ENCODE measurements at places on chromosomes 1 and 21.
A peak's percentile ranks its signal among the peaks of the same experiment; 100 is the strongest.

- DNase-seq, result peak; percentile 44
These were observed 1.0 kb upstream of the PPIE start for GRCh38 chr1:39737546-39738169.

DNA sequence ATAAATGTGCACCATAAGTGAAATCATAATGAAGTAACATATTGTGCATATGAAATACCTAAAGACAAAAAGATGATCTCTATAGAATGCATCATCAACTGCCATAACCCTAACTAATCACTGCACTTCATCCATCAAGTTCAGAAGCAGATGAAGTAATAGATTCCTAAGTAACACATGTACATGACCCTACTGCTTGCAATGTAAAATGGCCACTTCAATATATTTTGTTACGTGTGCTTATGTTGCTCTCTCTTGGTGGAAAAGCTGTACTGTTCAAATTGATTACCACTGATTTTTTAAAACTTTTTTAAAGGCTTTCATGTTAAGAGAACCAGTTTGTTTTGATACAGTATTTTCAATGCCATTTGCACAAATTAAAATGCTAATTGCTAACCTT, 141.8 kb downstream of the TTLL7 start:
- peak; percentile 68 for DNase-seq

DNA sequence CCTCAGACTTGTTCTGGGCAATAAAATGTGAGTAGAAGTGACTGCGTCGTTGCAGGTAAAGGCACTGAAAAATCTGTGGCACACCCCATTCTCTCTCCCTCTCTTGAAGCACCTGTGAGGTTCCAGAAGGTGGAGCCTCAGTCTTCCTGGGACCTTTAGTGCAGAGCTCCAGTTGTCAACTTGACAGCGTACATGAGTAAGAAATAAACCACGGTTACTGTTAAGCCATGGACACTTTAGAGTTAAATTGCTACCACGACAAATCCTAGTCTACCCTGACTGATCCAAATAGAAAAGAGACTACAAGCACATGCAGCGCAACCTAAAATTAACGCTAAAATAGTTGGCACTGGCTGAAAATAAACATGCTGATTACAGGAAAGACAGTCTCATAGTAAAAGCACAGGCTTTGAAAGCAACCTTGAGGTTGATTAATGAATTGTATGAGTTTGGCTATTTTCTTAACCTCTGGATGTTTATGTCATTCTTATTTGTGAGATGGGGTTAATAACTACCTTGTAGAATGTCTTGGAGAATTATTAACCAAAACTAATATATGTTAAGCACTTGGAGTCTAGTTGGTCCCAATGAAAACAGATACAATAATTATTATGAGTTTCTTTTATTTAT, 93.0 kb upstream of the PLPPR4 start:
- DNase-seq, result no peak

DNA sequence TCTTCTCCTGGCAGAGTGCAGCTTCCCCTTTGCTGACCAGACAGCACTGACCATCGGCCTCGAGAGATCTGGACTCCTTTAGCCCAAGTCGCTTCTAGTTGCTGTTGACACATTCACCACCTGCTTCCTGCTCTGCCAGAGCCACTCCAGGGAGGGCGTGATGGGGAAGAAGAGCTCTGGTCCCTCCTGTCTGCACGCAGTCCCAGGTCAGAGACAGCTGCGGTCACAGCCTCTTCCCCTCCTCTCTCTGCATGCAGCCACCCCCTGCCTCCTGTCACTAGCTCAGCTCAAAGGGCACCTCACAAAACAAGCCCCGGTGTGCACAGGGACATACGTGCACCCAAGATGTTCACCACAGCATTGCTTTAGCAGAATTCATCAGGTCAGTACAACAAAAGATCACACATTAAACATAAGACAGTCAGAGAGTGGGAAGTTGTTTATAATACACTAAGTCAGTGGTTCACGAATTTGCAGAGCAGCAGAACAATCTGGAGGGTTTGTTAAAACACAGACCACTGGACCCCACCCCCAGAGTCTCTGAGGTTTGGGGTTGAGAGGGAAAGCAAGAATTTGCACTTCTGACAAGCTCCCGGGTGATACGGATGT, 132.9 kb downstream of the SYF2 start:
- DNase-seq, result no peak

DNA sequence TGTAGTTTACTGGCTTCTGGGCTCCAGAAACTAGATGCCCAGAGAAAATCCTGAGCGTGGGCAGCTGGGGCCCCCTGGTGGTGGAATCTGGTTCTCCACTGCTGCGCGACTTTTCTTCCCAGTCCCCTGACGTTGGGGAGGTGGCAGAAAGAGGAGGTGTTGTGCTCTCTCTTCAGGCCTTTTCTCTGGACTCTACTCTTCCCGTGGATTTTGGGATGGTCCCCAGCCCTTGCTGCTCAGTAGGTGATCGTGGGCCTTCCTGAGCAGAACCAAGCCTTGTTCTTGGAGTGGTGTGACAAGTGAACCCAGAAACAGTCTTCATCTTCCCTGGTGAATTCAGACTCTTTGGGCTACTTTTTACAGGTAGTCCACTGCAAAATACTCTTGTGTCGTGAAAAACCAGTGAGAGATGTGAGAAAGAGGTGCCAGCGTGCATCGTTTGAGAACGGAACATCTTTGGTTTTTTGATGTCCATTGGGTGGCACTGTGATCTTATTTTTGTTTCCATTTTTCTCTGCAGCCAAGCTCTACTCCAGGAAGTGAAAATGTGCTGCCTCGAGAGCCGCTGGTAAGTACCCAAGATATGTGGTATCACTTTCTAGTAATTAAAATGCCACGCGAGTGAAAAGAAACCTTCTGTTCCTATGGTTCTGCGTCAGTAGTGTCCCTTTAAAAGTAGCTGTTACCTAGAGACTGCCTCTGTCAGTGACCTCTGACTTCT, 20.2 kb downstream of the PEX14 start:
- peak; percentile 56 for DNase-seq

GRCh38 chr1:221350091-221350490, 391.8 kb downstream of the DUSP10 start:
- no peak for DNase-seq

GRCh38 chr1:93613898-93614297, 67.7 kb downstream of the BCAR3 start:
- DNase-seq, result no peak

GRCh38 chr1:2874607-2875480, 73.4 kb upstream of the TTC34 start:
- DNase-seq, result no peak

DNA sequence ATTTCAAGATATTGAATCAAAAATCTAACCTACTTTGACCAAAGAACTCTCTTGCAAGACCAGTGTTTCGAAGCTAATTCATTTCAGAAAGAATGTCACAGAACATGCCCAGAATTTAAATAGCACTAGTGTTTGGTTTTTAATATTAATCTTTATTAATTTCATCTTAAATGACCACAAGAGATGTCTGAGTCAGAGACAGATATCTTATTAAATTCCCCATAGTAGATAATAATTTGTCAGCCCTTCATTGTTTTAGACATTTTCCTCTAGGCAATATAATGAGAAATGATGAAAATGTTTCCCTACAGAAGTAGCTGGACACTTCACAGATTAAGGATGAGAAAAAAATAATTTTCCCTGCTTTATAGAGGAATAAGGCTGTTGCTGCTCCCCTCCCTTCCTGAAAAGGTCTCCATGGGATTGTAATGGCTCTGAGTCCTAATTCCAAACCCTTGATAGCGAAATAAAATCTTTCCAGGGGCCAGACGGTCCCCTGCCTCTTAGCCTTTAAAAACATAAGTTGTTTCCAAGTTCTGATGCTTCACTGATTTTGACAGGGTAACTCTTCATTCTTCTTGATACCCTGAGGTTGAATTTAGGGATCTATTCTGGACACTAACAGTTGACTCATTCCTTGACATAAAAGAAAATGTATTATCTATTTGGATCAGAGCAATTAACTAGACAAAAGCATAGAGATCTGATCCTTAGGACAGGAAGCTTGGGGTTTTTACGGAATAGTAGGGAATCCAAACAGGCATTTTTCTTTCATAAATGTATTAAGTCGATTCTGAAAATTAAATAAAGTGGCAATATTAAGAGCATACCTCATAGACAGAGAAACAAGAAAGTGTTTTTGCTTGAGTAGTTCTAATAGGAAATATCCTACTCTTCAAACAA, 820.8 kb downstream of the BRINP3 start:
- DNase-seq, result no peak

DNA sequence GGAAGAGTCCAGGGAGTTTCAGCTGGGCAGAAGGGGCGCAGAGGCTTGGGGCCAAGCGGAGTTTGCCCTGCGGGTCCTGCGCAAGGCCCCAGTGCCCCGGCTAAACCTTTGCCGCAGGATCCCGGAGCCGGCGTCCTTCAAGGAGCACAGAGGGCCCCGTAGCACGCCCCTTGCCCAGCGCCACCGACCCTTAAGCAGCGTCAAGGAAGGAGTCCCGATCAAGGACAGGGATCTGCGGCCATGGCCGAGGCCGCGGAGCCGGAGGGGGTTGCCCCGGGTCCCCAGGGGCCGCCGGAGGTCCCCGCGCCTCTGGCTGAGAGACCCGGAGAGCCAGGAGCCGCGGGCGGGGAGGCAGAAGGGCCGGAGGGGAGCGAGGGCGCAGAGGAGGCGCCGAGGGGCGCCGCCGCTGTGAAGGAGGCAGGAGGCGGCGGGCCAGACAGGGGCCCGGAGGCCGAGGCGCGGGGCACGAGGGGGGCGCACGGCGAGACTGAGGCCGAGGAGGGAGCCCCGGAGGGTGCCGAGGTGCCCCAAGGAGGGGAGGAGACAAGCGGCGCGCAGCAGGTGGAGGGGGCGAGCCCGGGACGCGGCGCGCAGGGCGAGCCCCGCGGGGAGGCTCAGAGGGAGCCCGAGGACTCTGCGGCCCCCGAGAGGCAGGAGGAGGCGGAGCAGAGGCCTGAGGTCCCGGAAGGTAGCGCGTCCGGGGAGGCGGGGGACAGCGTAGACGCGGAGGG, 520 bp downstream of the CLIC6 start:
- DNase-seq, result no peak
